ENCODE measurements at places on chromosomes 6 and 20.

GRCh38 chr6:152698692-152699091 lies 995 bp downstream of the MYCT1 start:
- DNase-seq = no peak

- DNase-seq = no peak
These were observed 31.9 kb upstream of the PRSS35 start for GRCh38 chr6:83480470-83480869.

DNA sequence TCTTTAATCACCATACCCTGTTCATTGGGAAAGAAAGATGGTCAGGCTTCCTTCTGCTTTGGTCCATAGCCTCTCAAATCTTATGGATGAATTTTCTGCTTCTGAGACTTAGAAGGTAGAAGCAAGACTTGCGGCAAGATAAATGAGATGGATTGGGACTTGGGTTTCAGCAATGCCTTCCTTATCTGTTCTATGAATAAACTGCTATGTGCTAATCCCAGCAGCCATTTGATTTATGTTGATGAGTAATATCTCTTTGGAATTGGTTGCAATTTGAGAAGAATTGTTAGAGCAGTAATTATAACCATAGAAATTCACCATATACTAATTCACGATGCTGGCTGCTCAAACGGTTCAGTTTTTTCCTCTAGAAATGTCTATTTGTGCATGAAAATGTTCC lies 48.3 kb downstream of the TXLNB start:
- no peak for DNase-seq

DNA sequence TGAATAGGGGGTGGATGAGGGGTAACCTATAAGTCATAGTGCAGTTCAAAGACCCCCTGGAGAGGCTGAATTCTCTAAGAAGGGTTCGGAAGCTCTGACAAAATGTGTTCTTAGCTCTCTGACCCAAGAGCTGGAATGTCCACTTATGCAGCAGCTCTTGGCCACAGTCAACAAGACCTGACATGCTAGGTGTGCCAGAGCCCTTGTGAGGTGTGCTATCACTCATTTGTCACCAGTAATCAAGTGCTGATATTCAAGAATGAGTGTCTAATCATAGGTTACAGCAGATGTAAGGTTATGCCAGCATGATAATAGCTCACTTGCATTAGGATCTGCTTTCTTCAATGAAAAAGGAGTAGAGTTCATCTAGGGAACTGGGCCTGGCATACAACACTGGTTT lies 28.1 kb downstream of the TOMM6 start:
- DNase-seq = no peak

GRCh38 chr20:44526129-44526528 lies 4.3 kb upstream of the SERINC3 start:
- no peak for DNase-seq

DNA sequence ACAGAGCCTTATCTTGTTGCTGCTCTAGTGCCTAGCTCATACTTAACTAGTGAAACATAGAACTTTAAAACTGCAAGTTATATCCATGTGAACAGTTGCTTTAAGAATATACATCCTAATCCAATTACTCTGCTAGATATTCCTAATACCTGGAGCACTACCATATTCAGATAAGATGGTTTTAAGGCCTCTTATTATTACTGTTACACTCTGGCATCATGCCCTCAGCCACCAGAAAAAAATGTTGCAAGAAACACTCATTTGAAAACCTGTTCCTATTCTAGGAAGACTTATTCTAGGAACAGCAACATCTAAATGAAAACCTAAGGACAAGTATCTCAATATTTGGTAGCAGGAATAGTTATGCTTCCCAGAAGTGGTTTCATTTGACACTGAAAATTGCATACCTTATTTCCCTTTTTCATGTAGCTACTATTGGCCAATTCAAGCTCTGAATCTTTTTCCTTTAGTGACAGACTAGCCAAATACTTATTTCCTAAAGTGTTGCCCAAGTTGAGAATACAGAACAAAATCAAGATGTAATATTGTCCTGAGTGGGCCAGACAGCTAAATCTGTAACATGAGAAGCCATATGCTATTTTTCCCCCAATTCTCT lies 4.8 kb upstream of the MTFR2 start:
- no peak for DNase-seq

DNA sequence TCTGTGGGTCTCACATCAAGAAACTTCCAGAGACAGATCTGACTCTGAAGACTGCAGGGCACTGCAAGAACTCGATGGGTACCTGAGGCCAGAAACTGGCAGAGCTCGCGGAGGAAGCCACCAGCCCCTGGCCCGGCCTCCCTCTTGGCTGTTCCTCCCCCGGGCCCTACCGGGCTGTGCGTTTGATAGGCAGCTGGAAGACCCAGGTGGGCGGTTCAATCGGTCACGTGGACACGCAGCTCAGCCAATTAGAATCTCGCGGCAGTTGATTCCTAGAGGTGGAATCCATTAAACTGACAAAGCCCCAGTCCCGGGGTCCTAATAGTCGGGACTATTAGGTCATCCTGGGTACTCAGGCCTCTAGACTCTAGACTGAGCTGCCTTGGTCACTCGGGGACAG lies 154.2 kb upstream of the PROKR2 start:
- DNase-seq = no peak

- DNase-seq = no peak
These were observed 11.2 kb upstream of the SPAG4 start for GRCh38 chr20:35604449-35604747.

- no peak for DNase-seq
These were observed 29.4 kb downstream of the RAET1L start for GRCh38 chr6:149995971-149996370.

DNA sequence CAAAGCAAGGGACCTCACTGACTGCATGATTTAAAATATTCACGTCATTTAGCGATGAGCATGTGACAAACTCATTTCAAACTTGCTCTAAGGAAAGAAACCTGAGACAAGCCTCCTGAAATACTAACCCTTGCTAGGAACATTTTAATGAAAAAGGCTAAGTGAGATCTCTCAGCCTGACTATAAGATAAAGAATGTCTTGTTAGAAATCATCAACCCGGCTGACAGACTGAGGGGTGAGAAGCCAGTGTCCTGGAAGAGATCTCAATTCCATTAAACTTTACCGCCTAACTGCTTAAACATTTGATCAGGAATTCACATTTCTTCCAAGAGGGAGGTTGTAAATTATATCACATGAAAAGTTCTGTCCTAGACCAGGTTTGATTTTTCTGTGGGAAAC lies 274.8 kb upstream of the EXOC2 start:
- DNase-seq = no peak

- no peak for DNase-seq
These were observed 83.3 kb downstream of the OPRM1 start for GRCh38 chr6:154122195-154122925.

Data from NK-92 treated with Interleukin-12 subunit alpha and Interleukin-12 subunit beta, amount 100 ng/mL, for 24 hours (cell line).